ENCODE measurements at places on chromosomes 1 and 21. TPM values are rescaled to one million over a fixed set of nuclear protein-coding genes. Genes with fewer than 3 reads are reported as not detected.

Gene LYPD8
- not detected for total RNA-seq

Gene TXNIP
- total RNA-seq = 157 TPM

DNA sequence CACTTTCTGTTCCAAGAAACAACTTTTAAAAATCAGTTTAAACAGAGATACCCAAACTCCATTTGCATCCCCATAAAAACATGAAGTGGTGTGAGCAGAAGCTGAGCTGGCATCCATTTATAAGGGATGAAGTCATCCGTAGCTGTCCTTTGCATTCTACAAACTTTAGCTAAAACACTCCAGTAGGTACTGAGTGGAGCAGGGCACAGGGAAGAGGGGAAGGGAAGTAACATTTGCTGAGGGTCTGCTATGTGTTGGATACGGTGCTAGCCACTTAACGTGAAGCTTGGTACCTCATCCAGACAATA, 32.9 kb downstream of the VWA5B1 start:
- DNase-seq = peak; percentile 15
- no peak overlapping the region for H3K4me3 ChIP-seq
- peak overlapping the region; percentile 75 for H3K27ac ChIP-seq
- no peaks in the 10 kb centered on the region for H3K27me3 ChIP-seq
- peaks cover 19% of the 10 kb centered on the region for H3K4me1 ChIP-seq

- no peaks in the 10 kb centered on the region for H3K27me3 ChIP-seq
- no peak for DNase-seq
- peaks cover 63% of the 10 kb centered on the region for H3K36me3 ChIP-seq
- no peak overlapping the region for H3K27ac ChIP-seq
Measured at GRCh38 chr1:43427524-43427923, 26.2 kb downstream of the HYI start.

Gene TNFAIP8L2
- not detected for total RNA-seq

Gene KCNE2
- 0.27 TPM for total RNA-seq

GRCh38 chr1:216923601-216924000, 200.4 kb upstream of the ESRRG start:
- H3K27me3 ChIP-seq = no peaks in the 10 kb centered on the region
- no peak overlapping the region for H3K27ac ChIP-seq
- peak; percentile 66 for DNase-seq
- H3K4me1 ChIP-seq = no peaks in the 10 kb centered on the region
- no peaks in the 10 kb centered on the region for H3K36me3 ChIP-seq

DNA sequence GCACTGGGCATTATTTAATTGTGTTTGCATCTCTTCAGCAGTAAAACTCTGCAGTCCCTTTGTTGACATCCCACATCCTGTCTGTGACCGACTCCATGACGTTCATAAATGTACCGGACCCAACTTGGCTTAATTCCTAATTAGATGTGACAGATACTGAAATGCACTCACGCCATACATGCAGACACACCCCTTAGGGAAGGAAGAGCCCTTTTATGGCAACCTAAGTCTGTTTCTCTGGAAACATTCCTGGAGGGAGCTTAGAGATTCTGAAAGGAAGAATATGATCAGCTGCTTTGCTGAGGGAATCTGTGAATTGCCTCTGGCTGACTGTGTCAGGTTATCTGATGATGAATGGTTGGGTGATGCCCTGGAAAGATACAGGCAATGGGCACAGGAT, 33.4 kb downstream of the ADAMTS5 start:
- no peaks in the 10 kb centered on the region for H3K27me3 ChIP-seq
- H3K4me1 ChIP-seq = no peaks in the 10 kb centered on the region
- no peak overlapping the region for H3K27ac ChIP-seq

Gene SLC44A5
- total RNA-seq = 1.6 TPM

Gene FAM177B
- total RNA-seq = not detected

Gene CGN
- 8.8 TPM for total RNA-seq

GRCh38 chr21:43702785-43703034, 16.2 kb upstream of the PDXK start:
- no peak overlapping the region for H3K27ac ChIP-seq
- H3K4me1 ChIP-seq = peaks cover 12% of the 10 kb centered on the region
- no peaks in the 10 kb centered on the region for H3K27me3 ChIP-seq
- H3K4me3 ChIP-seq = no peak overlapping the region
- no peaks in the 10 kb centered on the region for H3K36me3 ChIP-seq

Gene CHI3L2
- 0.65 TPM for total RNA-seq

DNA sequence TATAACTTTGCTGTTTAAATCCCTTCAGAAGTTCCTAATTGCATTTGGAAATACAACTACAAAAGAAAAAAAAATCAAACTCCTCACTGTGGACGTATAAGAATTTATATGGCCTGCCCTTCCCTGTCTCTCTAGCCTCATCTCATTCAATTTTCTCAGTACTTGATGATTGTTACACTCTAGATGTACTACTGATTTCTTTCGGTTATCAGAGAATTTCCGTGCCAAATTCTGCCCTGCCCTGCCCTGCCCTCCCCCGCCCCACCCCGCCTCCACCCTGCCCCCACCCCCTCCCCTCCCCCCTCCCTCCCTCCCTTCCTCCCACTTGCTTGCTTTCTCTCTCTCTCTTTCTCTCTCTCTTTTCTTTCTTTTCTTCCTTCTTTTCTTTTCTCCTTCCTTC, 71.7 kb upstream of the MPC2 start:
- no peaks in the 10 kb centered on the region for H3K27me3 ChIP-seq
- no peak overlapping the region for H3K4me3 ChIP-seq
- no peaks in the 10 kb centered on the region for H3K4me1 ChIP-seq
- no peak for DNase-seq
- no peak overlapping the region for H3K27ac ChIP-seq

Gene LEFTY2
- 12.9 TPM for total RNA-seq

- no peak overlapping the region for H3K4me3 ChIP-seq
- H3K27me3 ChIP-seq = no peaks in the 10 kb centered on the region
- H3K4me1 ChIP-seq = peaks cover 12% of the 10 kb centered on the region
- no peak for DNase-seq
- H3K36me3 ChIP-seq = no peaks in the 10 kb centered on the region
Measured at GRCh38 chr1:60762911-60763310, 319.4 kb upstream of the NFIA start.

Gene ADGRB2
- total RNA-seq = 25.1 TPM

DNA sequence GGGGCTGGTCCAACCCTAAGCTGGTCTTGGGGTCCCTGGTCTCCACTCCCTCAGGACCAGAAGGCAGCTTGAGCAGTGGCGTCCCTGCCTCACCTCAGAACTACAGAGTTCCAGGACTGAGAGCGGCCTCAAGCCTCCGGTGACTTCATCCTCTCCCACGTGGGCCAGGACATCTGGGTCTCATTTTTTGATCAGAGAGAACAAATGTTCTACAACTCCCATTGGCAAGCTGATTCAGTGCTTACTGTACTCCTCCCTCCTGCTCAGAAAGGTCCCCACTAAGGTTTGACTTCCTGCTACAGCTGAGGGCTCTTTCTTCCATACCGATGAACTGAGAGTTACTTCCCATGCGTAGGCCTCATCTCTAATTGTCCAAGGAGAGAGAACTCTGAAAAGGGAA, 78.5 kb downstream of the PLXNA2 start:
- no peaks in the 10 kb centered on the region for H3K36me3 ChIP-seq
- peaks cover 21% of the 10 kb centered on the region for H3K4me1 ChIP-seq
- DNase-seq = peak; percentile 82
- H3K4me3 ChIP-seq = no peak overlapping the region

DNA sequence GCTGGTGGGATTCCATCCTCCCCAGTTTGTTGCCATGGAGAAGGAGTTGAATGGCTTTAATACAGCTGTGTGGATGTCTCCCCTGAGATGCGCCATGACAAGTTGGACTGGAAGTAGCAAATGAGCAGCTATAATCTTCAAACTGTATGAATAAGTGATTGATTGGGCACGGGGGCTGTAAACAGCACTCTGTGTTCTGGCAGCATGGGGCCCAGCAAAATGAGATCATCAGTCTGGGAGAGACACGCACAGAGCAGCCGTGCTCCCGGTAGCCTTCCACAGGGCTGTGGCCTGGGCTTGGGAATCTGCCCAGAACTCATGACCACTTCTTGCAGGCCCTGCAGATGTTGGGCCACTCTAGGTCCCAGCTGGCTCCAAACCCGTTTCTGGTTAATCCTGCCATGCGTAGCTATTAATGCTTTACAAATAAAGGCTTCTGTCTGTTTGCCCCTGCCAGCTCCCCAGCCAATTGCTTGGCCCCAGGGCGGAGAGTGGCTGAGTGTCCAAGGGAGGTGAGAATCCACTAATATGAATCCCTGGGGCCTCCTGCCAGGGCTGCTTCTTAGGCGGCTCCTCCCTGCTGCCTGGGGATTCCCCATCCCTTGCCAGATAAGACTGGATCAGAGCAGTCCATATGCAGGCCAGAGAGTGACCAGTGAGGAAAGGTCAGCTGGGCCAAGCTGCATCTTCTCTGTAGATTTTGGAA, 642.9 kb downstream of the AJAP1 start:
- H3K4me1 ChIP-seq = no peaks in the 10 kb centered on the region
- H3K27me3 ChIP-seq = no peaks in the 10 kb centered on the region
- no peaks in the 10 kb centered on the region for H3K36me3 ChIP-seq
- H3K27ac ChIP-seq = no peak overlapping the region
- H3K4me3 ChIP-seq = no peak overlapping the region

DNA sequence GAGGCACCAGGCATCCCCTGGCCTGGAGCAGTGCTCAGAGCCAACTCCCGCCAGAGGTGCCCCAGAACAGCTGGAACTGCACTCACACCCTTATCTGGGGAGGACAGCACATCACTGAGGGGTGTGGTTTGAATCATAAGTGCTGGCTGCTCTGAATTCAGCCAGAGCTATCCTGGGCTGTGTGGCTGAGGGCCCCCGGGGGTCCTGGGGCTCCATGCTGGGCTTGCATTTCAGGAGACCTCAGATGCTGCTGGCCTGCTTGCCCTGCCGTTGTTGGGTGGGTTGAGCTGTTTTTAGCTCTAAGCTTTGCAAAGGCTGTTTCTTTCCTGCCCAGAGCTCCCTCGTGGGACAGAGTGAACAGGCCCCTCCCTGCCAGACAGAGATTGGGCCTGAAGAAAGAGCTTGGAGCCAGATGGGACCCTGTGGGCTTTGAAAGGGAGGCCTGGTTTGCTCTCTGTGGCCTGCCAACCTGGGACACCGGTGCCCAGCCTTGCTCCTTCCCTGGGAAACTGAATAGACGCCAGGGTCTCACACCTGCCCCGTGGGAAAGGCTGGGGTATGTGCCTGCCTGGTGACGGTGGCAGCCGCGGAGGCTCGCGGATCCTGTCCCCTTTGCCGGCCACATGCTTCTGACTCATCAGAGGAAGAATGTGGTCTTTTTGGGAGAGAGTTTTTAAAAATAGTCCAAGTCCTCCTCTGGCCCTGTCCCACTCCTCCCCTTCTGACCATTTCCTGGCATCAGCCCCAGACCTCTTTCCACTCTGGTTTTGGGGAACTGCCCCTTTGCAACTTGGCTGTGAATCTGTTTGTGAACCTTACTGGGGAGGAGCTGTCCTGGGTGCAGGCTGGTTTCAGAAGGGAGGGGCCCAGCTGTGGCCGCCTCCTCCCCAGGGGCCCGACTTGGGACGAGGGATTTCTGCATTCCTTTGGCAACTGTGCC, 30.0 kb downstream of the ARHGEF10L start:
- no peaks in the 10 kb centered on the region for H3K27me3 ChIP-seq
- H3K4me1 ChIP-seq = peaks cover 21% of the 10 kb centered on the region
- no peak overlapping the region for H3K4me3 ChIP-seq
- DNase-seq = peak; percentile 88
- H3K27ac ChIP-seq = peak overlapping the region; percentile 89

Gene GSTM3
- total RNA-seq = 26.1 TPM

DNA sequence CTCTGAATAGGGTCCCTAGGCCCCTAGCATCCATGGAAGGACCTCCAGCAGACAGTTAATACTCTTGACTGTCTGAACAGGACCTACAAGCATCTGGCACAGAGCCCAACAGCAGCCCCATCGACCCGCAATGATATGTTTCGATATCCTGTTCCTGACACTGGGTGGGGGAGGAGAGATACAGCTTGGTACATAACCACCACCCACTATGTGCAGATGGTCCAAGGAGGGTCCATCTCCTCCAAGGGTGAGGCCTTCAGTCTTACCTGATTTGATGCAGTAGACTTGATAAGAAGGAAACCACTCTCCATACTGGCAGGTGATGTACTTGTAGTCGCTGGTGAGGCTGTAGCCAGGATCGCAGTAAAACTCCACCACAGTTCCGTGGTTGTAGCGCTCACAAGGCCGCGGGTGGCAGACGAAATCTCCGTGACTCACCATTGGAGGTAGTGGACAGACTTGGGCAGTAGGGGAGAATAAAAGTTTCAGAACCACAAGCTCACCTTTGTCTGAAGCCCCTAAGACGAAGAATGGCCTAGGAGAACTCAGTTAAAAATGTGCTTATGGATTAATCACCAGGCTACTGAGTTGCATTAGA, 86.0 kb upstream of the TLR5 start:
- H3K27ac ChIP-seq = no peak overlapping the region
- peaks cover 43% of the 10 kb centered on the region for H3K4me1 ChIP-seq
- H3K27me3 ChIP-seq = no peaks in the 10 kb centered on the region
- no peaks in the 10 kb centered on the region for H3K36me3 ChIP-seq
- no peak overlapping the region for H3K4me3 ChIP-seq

Gene ANXA9
- total RNA-seq = not detected

- peak; percentile 57 for DNase-seq
- H3K27me3 ChIP-seq = no peaks in the 10 kb centered on the region
- H3K27ac ChIP-seq = no peak overlapping the region
- no peaks in the 10 kb centered on the region for H3K36me3 ChIP-seq
- H3K4me3 ChIP-seq = no peak overlapping the region
Measured at GRCh38 chr21:25925936-25926335, 191.2 kb downstream of the GABPA start.

Gene GBP5
- total RNA-seq = 0.79 TPM

DNA sequence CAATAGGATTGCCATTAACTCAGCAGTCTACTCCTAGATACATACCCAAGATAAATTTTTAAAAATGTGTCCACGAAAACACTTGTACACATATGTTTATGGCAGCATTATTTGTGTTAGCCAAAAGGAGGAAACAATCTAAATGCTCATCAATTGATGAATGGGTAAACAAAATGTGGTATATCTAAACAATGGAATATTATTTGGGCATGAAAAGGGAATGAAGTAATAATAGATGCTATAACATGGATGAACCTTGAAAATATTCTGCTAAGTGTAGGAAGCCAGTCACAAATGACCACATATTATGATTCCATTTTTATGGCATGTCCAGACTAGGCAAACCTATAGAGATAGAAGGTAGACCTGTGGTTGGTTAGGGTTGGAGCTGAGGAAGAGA, 34.3 kb downstream of the CFHR5 start:
- H3K4me3 ChIP-seq = no peak overlapping the region
- no peaks in the 10 kb centered on the region for H3K4me1 ChIP-seq
- no peak for DNase-seq
- H3K27ac ChIP-seq = no peak overlapping the region
- H3K36me3 ChIP-seq = no peaks in the 10 kb centered on the region
- no peaks in the 10 kb centered on the region for H3K27me3 ChIP-seq

All from astrocyte (in vitro differentiated cells and primary cell).